ENCODE measurements at places on chromosomes 5 and 9. TPM values are rescaled to one million over a fixed set of nuclear protein-coding genes. Genes with fewer than 3 reads are reported as not detected.
A peak's percentile ranks its signal among the peaks of the same experiment; 100 is the strongest.

GRCh38 chr5:89769975-89770374, 639.6 kb downstream of the CETN3 start:
- no peaks in the 10 kb centered on the region for H3K27me3 ChIP-seq
- no peak for DNase-seq
- H3K4me3 ChIP-seq = no peak overlapping the region

GRCh38 chr5:170223906-170224305, 8.9 kb upstream of the C5orf58 start:
- H3K4me3 ChIP-seq = no peak overlapping the region
- no peaks in the 10 kb centered on the region for H3K36me3 ChIP-seq
- no peak overlapping the region for H3K27ac ChIP-seq
- no peak for DNase-seq
- H3K4me1 ChIP-seq = peaks cover 45% of the 10 kb centered on the region
- H3K27me3 ChIP-seq = no peaks in the 10 kb centered on the region

DNA sequence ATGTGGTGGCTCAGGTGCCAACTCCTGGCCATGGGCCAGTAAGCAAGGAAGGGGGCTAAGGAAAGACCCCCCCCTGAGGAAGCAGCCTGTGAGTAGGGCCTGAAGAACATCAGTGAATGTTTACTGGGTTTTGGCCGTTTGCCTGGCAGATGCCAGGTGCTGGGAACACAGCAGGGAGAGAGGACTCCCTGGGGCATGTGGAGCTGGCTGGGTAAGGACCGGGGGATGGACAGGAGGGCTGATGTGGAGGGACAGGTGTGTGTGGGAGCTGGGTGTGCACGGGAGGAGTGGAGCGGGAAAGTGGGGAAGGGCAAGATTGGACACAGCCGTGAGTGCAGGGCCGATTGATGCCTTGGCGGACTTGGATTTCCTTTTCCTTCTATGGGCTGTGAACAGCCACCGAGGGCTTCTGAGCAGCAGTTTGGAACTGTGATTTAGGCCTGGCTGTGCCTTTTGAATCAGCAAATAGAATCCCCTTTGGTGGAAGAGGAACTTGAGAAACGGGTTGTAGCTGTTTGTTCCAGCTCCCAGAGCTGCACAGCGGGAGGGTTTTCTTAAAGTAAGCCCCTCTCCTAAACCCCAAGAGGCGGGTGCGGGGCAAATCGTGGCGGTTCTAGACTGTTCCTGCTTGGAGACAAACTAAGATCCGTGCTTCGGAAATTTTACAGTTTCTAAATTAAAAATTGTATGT, 3.1 kb downstream of the HMCN2 start:
- DNase-seq = no peak
- H3K4me3 ChIP-seq = no peak overlapping the region
- peaks cover 42% of the 10 kb centered on the region for H3K4me1 ChIP-seq
- peaks cover 4% of the 10 kb centered on the region for H3K27me3 ChIP-seq
- H3K36me3 ChIP-seq = no peaks in the 10 kb centered on the region
- peak overlapping the region; percentile 57 for H3K27ac ChIP-seq

- DNase-seq = no peak
- H3K36me3 ChIP-seq = no peaks in the 10 kb centered on the region
- H3K27ac ChIP-seq = no peak overlapping the region
- H3K27me3 ChIP-seq = peaks cover 3% of the 10 kb centered on the region
- peaks cover 16% of the 10 kb centered on the region for H3K4me1 ChIP-seq
Measured at GRCh38 chr9:979983-980382, 3.5 kb downstream of the DMRT3 start.

GRCh38 chr5:54378707-54379106, 68.3 kb upstream of the ARL15 start:
- no peaks in the 10 kb centered on the region for H3K27me3 ChIP-seq
- DNase-seq = no peak
- no peak overlapping the region for H3K27ac ChIP-seq
- no peaks in the 10 kb centered on the region for H3K36me3 ChIP-seq

DNA sequence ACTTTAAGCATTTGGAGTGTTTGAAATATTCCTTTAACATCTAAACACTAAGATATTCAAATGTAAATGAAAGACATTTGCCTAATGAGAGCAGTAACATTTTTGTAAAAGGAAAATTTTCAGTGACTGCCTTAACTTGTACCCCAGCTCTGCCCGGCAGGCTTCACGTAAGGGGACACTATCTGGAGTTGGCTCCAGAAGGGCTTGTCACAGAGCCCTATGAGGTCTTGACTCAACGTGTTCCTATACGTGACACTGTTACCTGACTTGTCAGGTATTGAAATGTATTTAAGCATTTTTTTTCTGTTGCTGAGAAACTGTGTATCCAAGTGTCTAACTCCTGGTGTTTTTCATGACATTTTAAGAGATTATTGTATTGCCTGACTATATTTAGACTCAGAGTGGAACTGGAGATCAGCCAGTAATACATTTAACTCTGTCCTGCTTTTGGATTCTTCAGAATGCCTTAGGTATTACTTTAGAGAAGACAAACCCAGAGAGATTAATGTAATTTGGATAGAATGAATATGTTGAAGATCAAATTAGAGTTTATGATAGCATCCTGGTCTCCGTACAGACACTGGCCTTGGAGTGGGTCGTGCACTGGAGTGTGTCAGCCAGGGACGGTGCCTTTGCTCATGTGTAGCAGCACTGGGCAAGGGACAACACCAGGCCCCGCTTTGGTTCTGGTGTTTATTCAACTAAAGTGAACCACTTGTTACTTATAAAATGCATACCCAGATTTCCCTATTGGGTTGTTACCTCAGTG, 34.6 kb upstream of the PHF2 start:
- peaks cover 12% of the 10 kb centered on the region for H3K36me3 ChIP-seq
- no peaks in the 10 kb centered on the region for H3K27me3 ChIP-seq
- no peak for DNase-seq
- H3K27ac ChIP-seq = no peak overlapping the region
- H3K4me3 ChIP-seq = no peak overlapping the region

DNA sequence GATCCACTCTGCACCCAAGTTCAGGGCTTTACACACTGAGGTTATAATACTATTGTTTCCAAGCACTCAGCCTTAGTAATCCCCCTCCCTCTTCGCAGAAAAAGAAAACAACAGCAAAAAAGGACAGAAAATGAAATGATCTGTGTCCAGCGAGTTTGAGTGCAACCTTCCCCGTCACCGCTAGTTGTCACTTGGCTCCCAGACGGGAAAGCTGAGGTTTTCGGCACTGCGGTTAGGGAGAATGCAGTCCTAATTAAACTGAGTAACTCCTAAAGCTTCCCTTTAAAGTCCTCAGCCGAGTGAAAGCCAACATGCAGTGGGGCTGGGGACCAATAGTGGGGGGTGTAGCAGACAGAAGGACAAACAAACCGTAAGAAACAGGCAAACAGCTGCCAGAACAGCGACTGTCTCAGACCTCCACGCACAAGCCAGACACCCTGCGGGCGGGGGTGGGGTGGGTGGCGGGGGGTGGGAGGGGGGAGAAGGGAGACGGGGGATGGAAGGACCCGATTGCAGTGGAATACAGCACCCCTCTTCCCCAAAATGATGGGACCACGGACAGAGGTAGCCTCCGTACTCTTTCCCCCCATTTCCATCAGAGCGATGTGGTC, 680 bp downstream of the GLRA1 start:
- H3K4me3 ChIP-seq = no peak overlapping the region
- DNase-seq = no peak
- H3K4me1 ChIP-seq = no peaks in the 10 kb centered on the region
- no peak overlapping the region for H3K27ac ChIP-seq
- no peaks in the 10 kb centered on the region for H3K27me3 ChIP-seq

GRCh38 chr5:97134634-97135033, 7.8 kb downstream of the LIX1 start:
- H3K4me3 ChIP-seq = no peak overlapping the region
- no peaks in the 10 kb centered on the region for H3K36me3 ChIP-seq
- no peaks in the 10 kb centered on the region for H3K27me3 ChIP-seq
- no peak overlapping the region for H3K27ac ChIP-seq
- no peaks in the 10 kb centered on the region for H3K4me1 ChIP-seq
- DNase-seq = no peak

DNA sequence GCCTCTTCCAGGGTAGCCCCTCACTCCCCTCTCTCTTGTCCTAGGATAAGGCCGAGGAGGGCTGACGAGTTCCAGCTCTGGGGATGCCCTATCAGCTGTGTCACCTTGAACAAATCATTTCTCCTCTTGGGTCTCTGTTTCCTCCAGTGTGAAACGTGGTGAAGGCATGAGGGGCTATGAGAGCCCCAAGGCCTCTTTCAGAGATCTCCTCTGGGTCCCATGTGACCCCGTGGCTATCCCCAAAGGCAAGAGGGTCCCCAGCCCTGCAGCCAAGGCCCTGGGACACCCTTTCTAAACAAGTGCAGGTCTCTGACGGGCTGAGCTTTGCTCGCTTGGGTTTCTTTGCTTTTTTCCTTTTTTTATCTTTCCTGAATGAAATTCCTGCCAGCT, 25.5 kb upstream of the SPTLC1 start:
- H3K36me3 ChIP-seq = no peaks in the 10 kb centered on the region
- no peaks in the 10 kb centered on the region for H3K27me3 ChIP-seq
- peak overlapping the region; percentile 49 for H3K4me3 ChIP-seq
- H3K27ac ChIP-seq = no peak overlapping the region
- H3K4me1 ChIP-seq = peaks cover 9% of the 10 kb centered on the region
- no peak for DNase-seq

PCDHB9 gene
- total RNA-seq = not detected

SHB gene
- total RNA-seq = 17.7 TPM

BHMT gene
- 1.2 TPM for total RNA-seq

CCL19 gene
- total RNA-seq = not detected

PRDM9 gene
- total RNA-seq = not detected

AIF1L gene
- total RNA-seq = 30.4 TPM

Data from esophagus squamous epithelium (tissue), 5 donors.